Sciatic nerve (tissue), 2 donors: ENCODE measurements at places on chromosomes 16 and 17.

DNA sequence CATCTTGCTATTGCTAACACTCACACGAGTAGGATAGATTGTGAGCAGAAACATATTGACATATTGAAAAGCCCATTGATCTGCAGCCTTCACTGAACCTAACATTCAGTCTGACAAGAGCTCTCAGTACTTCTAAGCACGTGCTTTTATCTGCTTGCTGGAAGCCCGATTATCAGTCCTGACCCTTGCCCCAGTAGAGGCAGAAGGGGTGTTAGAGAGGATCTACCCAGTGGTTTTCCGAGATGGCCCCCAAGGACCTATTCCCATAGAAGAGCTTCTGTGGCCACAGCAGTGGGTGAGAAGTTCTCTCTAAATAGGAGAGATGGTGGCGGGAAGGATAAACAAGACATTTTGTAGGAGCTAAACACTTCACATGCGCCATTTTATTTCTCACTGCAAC lies 290.9 kb upstream of the MAF start:
- no peak for DNase-seq

- no peak for DNase-seq
These were observed 619 bp upstream of the TMEM92 start for GRCh38 chr17:50273654-50274040.

GRCh38 chr16:21157632-21158031 lies 842 bp upstream of the LDAF1 start:
- no peak for DNase-seq

DNA sequence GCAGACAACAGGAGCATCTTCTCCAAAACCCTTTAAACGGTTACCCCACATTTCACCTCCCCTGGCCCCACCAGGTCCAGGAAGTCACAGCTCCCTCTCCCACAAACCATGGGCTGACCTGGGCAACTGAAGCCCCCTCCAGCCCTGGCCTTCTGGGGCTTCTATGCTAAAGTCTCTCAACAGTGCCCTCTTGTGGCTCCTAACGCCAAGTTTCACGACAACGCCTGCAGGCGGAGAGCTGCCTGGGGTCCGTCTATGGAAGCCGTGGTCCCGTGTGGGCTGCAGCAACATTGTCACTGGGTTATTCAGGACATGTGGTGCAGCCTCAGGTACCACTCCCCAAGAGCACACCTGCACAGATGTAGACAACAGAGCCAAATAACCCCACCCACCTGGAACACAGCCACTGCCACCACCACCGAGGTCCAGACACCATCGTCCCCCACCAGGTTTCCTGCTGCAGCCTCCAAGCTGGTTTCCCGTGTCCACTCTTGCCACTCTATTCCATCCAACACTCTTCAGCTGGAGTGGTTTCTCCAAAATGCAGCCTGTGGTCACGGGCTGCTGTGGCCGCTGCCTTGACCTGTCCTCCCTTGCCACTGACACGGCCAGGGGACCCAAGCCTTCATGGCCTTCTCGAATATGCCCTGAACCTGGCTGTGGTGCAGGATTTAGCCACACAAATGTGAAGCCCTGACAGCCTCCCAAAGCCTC lies 19.1 kb downstream of the C16orf95 start:
- DNase-seq: no peak

GRCh38 chr17:48001197-48001596 lies 30.3 kb downstream of the CDK5RAP3 start:
- no peak for DNase-seq

DNA sequence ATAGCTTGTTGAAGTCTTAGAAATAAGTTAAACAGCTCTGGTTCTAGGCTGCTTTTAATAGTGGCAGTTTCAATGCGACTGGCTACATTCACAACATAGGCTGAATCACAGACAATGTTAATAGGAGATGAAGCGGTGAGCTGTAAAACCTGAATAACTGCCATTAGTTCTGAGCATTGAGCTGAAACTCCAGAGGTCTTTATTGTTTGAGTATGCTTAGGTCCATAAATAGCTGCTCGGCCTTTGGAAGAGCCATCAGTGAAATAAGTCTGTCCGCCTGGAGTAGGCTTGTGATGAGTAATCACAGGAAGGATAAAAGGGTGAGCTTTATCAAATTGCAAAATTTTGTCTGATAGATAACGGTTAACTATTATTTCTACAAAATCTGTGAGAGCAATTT lies 9.4 kb upstream of the ZNF689 start:
- DNase-seq: no peak

- DNase-seq: peak; percentile 63
These were observed 44.9 kb downstream of the ABCA8 start for GRCh38 chr17:68910251-68910705.

DNA sequence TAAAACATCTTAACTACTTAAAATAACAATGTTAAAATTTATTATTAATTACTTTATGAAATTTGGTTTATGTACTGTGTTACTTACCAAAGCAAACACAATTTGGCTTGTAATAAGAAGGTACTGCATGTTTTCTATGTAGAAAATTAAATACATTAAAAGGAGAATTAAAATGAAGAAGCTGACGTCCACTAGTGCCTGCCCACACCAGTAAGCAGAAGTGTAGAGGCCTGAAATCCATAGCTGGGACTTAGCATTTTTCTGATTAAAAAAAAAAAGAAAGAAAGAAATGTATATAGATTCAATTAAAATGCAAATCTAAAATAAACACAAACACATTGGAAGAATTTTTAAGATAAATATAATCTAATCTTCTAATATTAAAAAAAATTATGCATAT lies 35.8 kb upstream of the ABCA9 start:
- no peak for DNase-seq

DNA sequence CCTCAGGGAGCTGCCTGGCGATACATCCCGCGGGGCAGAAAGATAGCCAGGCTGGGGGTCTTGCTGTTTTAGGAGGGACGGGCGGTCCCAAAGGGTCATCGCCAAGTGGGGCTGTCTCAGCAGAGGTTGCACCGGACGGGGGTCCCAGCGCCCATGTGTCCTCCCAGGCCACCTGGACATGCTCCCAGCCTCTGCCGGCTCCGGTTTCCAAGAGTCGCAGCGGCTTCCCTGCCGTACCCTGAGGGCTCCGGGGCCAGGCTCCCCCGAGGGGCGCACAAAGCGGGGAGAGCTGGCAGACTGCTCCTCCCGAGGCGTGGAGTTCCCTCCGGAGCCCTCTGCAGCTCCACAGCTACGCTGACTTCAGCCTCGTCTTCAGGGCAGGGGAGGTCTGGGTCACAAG lies 1.2 kb downstream of the TRARG1 start:
- no peak for DNase-seq

- DNase-seq: no peak
These were observed 412.2 kb upstream of the EEF2KMT start for GRCh38 chr16:5509794-5510193.

DNA sequence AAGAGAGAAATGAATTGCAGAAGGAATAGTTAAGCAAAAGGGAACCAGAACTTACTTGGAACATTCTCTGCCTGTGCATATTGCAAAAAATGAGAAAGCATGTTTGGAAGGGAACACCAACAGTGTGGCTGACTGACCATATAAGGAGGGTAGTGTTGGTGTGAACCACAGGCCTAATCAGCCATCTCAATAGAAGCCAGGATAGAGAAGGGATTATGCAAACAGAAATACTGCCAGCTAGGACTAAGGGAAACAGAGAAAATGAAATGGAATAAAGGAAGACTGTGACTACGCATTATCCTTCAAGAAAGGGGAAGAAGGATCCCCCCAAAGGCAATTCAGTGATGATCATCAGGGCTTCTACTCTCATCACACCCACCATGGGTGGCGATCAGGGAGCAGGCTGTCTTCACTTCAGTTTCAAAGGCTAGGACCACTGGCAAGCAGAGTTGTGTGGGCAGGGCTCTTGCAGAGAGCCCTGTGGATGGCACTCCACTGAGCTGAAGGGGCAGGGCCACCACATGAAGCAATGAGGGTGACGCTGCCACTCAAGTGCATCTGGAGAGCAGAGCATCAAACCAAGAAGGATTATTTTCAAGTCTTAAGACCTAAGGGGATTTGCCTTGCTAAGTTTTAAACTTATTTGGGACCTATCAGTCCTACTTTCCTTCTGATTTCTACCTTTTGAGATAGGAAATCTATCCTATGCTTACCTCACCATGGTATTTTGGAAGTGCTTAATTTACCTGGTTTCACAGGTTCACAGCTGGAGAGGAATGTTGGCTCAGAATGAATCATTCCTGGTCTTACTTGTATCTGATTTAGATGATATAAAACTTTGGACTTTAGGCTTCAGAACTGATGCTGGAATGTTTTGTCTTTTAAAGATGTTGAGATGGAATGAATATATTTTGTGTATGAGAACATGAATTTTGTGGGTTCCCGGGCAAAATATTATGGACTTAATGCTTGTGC lies 140.5 kb downstream of the SSH2 start:
- DNase-seq: no peak

DNA sequence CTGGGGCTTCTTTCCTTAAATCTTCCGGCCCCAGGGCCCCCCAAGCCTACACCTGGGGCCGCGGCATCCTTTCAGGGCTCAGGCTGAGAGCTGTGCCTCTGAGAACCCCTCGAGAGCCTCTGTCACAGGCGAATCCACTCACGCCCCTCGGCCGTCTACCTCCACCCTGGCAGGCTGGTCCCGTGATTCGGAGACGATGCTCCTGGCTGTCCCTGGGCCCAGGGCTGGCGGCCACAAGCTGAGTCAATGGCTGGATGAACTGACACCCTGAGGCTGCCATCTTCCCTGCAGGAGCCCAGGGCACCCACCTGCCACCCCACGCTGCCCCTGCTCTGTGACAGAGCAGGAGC lies 4.4 kb downstream of the TEPSIN start:
- DNase-seq: no peak

DNA sequence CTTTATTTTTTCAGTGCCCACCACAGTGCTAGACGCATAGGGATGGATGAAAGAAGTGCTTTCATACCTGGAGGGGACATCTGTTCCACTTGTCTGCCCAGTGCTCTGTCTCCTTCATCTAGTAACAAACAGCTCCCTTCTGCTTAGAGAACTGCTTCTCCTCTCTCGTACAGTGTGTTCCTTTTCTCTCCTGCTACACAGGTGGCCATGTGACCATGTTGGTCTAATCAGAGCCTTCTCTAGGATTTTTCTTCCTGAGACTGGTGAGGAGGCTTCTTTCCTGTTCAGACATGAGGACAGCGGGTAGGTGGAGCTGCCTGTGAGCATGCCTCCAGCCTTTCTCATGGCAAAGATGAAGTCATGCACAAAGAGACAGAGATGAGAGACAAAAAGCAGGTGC lies 182.7 kb downstream of the TMEM132E start:
- DNase-seq: no peak

GRCh38 chr17:32869345-32870026 lies 7.4 kb downstream of the MYO1D start:
- no peak for DNase-seq

DNA sequence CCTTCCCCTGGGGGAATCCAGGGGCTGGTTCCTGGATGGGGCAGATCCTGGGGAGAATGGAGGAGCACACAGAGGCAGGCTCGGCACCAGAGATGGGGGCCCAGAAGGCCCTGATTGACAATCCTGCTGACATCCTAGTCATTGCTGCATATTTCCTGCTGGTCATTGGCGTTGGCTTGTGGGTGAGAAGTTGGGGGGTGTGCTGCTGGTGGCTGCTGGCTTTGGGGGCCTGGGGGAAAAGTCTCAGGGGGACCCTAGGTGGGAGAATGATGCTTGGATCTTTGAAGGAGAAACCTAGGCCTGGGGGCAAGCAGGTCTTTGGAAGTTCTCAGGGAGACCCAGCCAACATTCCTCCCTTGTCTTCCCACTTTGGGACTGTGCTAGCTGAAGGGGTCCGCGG lies at the start of gene SLC5A2:
Gene SLC5A2 (plus strand): TSS at position 43 of the 400 bp plus-strand sequence. CDS start 14 bp downstream, at position 57.
- DNase-seq: no peak

DNA sequence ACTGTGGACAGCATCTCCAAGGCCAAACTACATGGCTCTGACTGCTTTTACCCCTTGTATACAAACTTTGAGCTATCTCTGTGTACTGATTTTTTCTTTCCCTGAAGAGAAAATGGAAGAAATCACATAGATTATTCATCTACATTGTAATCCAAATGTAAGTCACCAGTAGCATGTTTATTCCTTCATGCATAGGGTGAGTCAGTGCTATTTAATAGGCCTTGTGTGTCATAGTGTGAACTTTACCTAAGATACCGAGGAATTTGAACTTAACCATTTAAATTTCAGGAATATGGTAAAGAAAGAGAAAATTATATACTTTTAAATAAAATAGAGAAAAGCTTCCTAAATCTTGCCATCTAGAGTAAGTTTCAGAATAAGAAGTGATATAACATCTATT lies 16.5 kb downstream of the PHKB start:
- no peak for DNase-seq

DNA sequence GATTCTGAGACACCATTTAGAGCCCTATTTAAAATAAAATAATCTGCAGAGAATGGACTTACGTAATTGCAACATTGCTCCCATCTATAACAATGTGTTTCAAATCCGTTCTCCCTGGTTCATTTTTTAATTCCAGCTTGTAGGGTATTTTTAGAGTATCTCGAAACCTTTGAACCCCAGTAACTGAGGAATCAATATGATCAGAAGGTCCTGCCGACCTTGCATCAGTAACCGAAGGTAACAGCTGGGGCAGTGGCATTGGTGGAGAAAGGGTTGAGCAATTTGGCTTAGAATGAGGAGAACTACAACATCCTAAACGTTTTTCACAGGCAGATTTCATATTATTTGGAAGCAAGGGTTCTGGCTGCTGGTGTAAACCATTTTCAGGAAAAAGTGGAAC lies 49.3 kb downstream of the N4BP1 start:
- DNase-seq: no peak

- no peak for DNase-seq
These were observed 106.5 kb downstream of the SPAG9 start for GRCh38 chr17:51014129-51014528.
